ENCODE measurements at places on chromosomes 1 and 21.
A peak's percentile ranks its signal among the peaks of the same experiment; 100 is the strongest.

DNA sequence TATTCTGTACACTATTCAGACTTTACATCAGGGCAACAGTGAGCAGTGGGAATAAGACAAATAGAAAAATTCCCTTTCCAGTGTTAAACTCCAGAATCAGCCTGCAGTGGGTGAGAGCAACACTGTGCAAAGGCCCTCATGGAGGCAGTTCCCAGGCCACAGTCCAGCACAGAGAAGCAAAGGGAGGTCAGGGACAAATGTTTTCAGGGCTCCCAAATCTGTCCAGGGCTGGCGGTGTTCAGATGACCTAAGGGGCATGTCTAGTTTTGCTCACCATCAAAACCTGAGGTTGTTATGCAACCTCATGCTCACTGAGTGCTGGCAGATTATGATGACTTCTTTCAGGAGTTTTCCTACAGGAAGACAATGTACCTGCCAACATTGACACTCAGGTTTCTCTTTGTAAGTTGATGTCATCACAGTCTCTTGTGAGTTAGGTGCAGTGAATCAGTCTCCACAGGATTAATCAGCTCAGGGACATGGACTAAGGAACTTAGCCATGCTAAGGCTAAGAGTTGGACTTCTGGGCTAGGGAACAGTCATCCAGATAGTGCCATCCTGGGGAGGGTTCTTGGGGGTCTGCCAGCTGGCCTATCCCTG lies 3.6 kb upstream of the LCE5A start:
- no peak for DNase-seq

GRCh38 chr1:165616054-165616612 lies 14.9 kb upstream of the MGST3 start:
- no peak for DNase-seq

DNA sequence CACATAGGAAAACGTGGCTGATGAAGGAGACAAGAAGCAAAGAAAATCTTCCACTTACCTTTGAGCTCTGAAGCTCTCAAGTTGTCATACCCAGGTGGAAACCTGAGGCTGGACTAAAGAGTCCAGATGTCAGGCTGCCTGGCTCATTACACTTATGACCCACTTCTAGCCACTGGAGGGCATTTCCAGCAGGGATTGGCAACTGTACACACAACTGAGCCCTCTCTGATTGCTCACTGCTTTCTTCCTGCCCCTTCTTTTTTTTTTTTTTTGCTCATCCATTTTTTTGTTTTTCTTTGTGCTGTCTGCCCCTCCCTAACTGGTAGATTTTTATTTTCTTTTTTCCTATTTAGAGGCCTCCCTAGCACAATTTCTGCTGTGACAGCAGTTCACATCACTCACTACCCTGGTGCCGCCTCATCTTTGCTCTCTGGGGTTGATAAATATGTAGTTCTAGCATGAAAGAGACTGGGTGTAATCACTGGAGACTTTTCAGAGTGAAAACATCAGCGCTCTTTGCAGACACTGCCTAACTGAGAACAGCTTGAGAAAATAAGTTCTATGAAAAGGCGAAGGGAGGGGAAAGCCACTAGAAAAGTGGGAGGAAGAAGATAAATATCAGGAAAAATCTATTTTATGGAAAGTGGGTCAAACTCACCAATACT lies 334.5 kb downstream of the NUF2 start:
- no peak for DNase-seq

DNA sequence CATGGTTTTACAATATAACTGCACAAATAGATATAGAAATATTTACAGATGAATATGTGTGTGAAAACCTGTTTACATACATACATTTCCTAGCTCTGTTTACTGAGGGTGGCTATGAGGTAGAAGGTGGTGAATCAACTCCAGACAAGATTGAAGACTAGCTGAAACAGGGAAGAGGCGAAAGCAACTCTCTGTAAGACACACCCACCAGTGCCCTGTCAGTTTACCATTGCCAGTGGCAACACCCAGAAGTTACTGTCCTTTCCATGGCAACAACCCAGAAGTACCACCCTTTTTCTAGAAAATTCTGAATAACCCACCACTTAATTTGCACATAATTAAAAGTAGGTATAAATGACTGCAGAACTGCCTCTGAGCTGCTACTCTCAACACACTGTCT lies 16.7 kb downstream of the TMEM69 start:
- DNase-seq: no peak

DNA sequence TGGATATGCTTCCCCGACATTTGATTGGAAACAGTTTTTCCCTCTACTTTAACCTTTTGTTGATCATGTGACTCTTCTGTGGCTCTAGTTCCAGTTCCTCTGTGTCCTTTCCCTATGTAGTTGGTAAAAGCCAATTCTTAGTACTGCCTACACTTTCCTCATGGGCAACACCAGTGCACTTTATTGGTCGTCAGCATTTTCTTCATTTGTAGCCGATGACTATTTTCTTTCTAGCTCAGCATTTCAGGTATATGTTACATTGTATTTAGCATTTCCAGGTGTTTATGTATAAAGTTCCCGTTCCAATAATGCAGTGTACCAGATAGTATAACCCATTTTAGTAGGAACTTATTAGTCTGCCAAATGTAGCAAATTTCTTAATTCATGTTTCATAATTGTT lies 27.6 kb upstream of the B3GALT2 start:
- no peak for DNase-seq

GRCh38 chr1:206457408-206458120 lies 12.7 kb upstream of the IKBKE start:
- no peak for DNase-seq

GRCh38 chr1:159123587-159123986 lies 47.0 kb upstream of the AIM2 start:
- DNase-seq: no peak

GRCh38 chr1:182441719-182442118 lies 8.2 kb upstream of the RGSL1 start:
- no peak for DNase-seq

DNA sequence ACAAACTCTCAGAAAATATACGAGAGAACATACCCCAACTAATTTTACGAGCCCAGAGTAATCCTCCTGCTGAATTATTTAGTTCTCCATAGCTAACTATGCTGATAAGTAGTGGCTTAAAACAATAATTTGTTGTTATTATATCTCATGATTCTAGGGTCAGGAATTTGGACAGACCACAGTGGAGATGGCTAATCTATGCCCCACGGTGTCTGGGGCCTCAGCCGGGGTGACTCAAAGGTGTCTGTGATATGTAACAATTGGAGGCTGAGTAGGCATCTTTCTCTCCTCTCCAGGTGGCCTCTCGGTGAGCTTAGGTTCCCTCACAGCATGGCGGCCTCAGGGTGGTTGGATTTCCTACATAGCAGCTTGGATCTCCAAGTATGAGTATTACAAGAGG lies 35.4 kb upstream of the FOXO6 start:
- no peak for DNase-seq

DNA sequence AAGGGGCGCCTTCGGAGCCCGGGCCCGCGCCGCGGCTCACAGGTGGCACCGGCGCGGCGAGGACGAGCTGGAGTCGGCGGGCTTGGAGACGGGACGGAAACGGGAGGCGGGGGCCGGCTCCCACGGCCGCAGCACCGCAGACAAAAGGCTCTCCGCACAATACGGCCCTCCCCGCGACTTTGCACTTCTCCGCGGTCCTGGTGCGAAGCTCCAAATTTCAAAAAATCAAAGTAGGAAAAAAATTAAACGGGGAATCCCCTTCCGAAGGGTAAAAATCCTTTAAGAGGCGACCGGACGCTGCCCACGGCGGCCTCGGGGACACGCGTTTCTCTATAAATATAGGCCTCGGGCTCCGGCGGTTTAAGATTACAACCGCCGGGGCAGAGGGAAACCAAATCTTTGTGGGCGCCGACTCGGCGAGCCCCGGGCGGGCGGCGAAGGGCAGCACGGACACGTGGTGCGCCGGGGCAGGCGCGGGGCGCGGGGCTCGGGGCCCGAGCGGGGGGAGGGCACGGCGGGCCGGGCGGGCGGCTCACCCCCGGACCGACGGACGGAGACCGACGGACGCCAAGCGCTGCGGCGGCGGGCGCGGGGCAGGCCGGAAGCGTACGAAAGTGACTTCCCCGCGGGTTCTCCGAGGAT lies 453 bp downstream of the PABPC4 start:
- peak; percentile 28 for DNase-seq

DNA sequence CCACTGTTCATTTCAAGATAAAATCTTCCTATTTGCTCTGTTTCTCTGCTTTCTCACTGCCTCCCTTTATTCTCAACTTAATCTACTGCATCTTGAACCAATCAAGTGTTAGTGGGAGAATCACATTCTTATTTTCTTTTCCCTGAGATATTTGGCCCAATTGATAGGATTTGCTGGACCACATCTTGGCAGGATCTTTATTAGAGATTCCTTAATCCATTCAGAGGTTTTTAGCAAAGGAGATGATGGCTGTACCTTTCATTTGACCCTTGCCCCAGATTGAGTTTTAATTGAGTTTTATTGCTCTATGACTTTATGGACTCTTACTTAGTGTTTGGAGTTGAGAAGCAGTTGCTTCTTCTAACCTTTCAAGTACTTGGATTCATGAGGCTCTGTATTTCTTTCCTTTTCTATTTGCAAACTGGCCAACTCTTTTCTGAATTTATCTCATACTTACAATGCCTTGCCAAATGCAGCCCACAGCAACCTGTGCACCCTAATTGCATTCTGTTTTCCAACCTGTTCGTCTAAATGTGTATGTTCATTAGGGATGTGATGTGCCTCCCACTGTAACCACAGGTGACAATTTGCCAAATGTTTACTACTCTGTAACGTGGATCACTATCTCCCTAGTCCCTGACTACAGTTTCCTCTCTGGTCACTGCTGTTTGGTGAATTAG lies 274.8 kb upstream of the KAZN start:
- no peak for DNase-seq

All from activated CD4-positive, alpha-beta T cell treated with anti-CD3 and anti-CD28 coated beads for 4 hours (primary cell).